Stomach (tissue), 19 donors: ENCODE measurements at places on chromosomes 3 and 15. TPM values are rescaled to one million over a fixed set of nuclear protein-coding genes. Genes with fewer than 3 reads are reported as not detected.

DNA sequence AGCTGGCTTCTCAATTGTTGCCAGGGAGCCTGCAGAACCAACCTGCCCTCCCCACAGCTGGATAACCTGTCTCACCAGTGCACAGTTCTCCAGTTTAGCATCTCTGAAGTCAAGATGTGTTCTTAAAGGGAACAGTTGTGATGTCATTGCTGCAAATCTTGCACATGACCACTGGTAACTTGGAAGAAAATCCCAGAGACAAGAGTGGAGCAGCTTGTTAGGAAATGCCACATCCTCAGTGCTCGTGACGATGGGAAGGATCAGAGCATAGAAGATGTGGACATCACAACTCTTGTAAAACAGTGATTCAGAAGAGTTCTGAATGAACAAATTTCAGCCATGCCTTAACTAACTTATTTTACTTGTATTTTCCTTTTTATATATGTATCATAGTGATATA, 36.1 kb upstream of the LIMD1 start:
- H3K4me1 ChIP-seq = peaks cover 25% of the 10 kb centered on the region
- H3K4me3 ChIP-seq = no peak overlapping the region
- H3K27ac ChIP-seq = peak overlapping the region; percentile 5
- H3K36me3 ChIP-seq = no peaks in the 10 kb centered on the region
- no peak for DNase-seq
- H3K27me3 ChIP-seq = no peaks in the 10 kb centered on the region

The GRAMD2A gene
- 0.29 TPM for total RNA-seq

DNA sequence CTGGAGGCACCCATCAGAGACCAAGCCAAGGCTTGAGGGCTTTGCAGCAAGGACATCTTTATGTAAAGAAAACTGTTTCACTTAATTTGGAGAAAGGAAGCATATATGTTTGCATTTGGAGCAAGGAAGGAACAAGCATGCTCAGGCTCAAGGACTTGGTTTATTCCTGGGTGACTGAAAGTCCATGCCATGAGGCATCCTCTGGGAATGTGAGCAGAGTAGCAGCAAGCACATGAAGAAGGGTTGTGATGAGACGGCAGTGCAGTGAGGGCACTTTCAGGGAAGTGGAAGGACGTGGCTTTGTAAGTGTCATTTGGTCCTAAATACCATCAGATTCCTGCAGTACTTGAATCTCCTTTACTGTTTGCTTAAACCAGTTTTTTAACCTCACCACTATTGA, 26.8 kb downstream of the POLG start:
- H3K27me3 ChIP-seq = no peaks in the 10 kb centered on the region
- H3K4me1 ChIP-seq = no peaks in the 10 kb centered on the region
- H3K36me3 ChIP-seq = no peaks in the 10 kb centered on the region
- no peak for DNase-seq
- no peak overlapping the region for H3K27ac ChIP-seq
- no peak overlapping the region for H3K4me3 ChIP-seq

GRCh38 chr3:29649815-29650547, 369.1 kb downstream of the RBMS3 start:
- H3K36me3 ChIP-seq = no peaks in the 10 kb centered on the region
- H3K27ac ChIP-seq = no peak overlapping the region
- no peaks in the 10 kb centered on the region for H3K27me3 ChIP-seq
- no peaks in the 10 kb centered on the region for H3K4me1 ChIP-seq

The PLSCR2 gene
- not detected for total RNA-seq

GRCh38 chr15:39587096-39587721, 6.3 kb downstream of the THBS1 start:
- H3K4me1 ChIP-seq = peaks cover 24% of the 10 kb centered on the region
- H3K36me3 ChIP-seq = peaks cover 53% of the 10 kb centered on the region
- no peaks in the 10 kb centered on the region for H3K27me3 ChIP-seq
- H3K27ac ChIP-seq = no peak overlapping the region

DNA sequence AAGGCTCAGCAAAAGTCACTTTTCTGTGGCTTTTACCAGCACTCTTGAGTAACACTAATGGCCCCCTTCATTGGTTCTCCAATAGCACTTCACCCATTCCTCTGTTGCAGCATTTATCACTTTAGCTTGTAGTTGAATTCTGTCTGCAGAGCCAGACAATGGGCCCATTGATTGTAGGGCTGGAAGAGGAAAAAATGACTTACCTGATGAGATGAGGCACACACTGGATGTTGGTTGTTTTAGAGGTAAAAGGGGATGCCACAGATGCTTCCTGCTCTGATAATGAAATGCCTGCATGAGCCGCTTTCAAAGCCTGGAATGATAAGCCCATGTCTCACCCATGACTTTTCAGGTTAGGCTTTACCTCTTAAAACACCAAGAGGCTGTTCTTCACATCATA, 64.3 kb downstream of the PLAAT1 start:
- DNase-seq = no peak
- no peak overlapping the region for H3K27ac ChIP-seq
- no peaks in the 10 kb centered on the region for H3K27me3 ChIP-seq

DNA sequence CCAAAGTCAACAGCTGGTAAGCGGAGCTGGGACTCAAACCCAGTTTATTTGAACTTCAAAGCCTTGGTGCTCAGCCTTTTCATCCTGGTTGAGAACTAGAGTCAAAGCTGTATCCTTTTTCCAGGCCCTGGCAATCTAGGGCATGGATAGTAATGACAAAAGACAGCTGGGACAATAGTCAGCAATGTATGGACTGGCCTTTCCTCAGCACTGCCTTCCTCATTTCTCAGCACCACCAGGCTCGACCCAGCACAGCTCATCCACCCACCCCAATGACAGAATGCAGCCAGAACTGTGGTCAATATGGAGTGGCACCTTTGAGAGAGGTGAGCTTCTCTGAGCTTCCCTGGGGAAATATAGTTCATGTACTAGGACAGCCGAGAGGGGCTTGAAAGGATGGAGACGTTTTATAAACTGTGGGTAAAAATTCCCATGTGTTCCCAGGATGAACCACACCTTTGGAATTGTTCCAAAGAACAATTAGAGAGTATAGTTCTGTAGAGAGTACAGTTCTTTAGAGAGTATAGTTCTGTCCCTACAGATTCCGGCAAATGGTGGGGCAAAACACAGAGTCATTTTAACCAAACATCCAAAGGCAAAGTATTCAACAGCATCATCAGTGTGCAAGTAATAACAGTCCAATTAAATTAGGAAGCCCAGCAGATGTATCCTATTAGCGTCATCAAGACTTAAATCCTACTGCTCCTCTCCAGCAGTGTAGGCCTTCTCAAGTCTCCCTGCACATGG, 30.2 kb upstream of the IREB2 start:
- H3K4me1 ChIP-seq = no peaks in the 10 kb centered on the region
- no peaks in the 10 kb centered on the region for H3K36me3 ChIP-seq
- H3K27me3 ChIP-seq = no peaks in the 10 kb centered on the region
- H3K27ac ChIP-seq = no peak overlapping the region
- H3K4me3 ChIP-seq = no peak overlapping the region

DNA sequence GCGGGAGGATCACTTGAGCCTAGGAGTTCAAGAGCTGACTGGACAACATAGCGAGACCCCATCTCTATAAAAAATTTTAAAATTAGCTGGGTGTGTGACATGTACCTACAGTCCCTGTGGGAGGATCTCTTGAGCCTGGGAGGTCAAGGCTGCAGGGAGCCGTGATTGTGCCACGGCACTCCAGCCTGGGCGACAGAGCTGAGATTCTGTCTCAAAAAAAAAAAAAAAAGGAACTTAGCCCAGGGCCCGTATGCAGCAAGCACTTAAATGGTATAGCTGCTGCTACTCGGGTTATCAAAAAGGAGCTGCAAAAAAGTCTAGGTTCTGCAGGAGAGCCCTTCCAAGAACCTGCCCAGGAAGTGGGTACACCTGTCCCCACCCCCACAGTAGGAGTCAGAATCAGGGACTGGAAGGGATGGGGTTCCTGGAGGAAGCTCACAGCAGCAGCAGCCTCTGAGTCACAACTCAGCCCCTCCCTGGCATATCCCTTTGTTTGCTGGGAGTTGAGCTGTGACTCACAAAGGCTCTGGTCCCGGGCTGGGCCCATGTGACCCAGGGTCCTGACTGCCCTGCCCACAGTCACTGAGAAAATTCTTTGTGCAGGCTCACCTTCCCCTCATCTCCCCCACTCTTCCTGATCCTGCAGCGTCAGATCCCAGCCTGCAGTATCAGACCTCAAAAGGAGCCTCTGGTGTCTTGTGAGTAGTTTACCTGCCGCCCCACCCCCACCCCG, at the start of gene SPATA12:
Gene SPATA12 (plus strand): TSS at position 576 of the 733 bp plus-strand sequence. CDS start 13,031 bp downstream, outside the sequence.
- H3K27me3 ChIP-seq = no peaks in the 10 kb centered on the region
- peak within 1 kb of the TSS; percentile 84 for H3K27ac ChIP-seq
- H3K36me3 ChIP-seq = no peaks in the 10 kb centered on the region
- no peak within 1 kb of the TSS for H3K4me3 ChIP-seq
- DNase-seq = peak; percentile 76

The CFAP91 gene
- total RNA-seq = 46.1 TPM

DNA sequence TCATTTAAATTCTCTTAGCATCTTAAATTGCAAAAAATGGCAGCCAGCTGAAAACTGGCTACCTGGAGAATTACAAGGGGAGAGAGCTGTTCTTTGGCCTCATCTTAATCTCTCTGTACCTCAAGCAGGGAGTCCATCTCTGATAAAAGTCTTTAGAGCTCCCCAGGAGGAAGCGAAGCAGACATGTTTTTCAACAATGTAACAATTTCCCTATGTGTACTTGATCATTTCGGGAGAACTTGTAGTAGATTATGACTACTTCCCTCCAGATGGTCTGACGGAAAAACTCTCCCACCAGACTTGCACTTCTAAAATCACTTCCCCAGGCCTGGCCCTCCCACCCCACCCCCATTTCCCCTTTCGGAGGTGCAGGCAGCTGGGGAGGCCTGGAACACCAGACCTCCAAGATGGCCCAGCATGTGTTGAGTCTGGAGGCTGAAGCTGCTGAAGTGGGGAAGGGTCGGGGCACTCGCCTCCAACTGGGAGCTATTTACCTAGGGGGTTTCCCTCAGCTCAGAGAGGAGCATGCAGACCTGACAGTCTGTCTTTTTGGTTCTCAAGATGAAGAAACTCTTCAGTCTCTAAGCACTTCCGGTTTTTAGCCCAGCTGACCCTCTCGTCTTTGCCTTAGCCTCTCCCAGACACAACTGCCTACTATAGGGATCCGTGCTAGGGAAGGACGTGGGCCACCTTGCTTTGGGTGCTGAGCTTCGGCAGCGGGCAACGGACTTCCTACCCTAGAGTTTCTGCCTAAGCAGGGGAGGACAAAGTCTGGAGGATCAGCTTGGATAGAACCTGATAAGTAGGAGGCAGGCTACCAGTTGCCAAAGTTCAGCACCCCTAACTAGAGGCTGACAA, 164.0 kb upstream of the TBL1XR1 start:
- no peaks in the 10 kb centered on the region for H3K36me3 ChIP-seq
- peak; percentile 53 for DNase-seq
- no peaks in the 10 kb centered on the region for H3K27me3 ChIP-seq
- H3K27ac ChIP-seq = peak overlapping the region; percentile 92

The PCLAF gene
- total RNA-seq = 5.7 TPM

DNA sequence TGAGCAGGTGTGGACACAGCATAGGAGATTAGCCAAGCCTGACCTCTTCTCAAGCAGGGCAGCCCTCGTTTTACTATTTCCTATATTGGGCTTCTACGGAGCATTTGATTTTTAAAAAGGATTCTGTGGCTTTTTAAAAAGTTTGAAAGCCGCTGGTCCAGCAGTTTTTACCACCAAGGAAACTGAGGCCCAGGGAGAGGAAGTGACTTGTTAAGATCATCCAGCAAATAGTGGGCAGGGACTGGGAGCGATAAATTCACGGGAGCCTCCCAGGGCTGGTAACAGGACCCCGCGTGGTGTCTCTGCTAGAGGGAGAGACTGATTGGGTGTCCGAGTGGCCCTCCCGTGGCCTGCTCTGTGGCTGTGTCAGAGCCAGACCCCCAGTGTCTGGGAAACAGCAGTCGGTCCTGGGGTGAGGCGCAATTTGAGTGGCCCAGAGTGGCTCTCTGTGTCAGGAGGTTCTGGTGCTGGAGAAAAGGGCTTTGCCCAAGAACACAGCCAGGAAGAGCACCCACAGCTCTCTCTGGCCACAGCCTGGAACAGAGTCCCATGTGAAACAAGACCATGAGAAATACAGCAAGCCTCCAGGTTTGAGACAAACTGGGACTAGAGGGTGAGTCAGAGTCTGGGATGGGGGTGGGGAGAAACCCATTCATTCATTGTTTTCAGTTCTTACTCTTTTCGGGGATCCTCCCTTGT, 4.2 kb downstream of the FURIN start:
- H3K36me3 ChIP-seq = peaks cover 26% of the 10 kb centered on the region
- DNase-seq = peak; percentile 51
- peak overlapping the region; percentile 93 for H3K4me3 ChIP-seq

- no peaks in the 10 kb centered on the region for H3K27me3 ChIP-seq
- peak overlapping the region; percentile 86 for H3K27ac ChIP-seq
- DNase-seq = no peak
- H3K4me1 ChIP-seq = peaks cover 23% of the 10 kb centered on the region
- peaks cover 12% of the 10 kb centered on the region for H3K36me3 ChIP-seq
These were observed 30.7 kb downstream of the MBNL1 start for GRCh38 chr3:152299249-152299976.

The PLEKHO2 gene
- 23.9 TPM for total RNA-seq

DNA sequence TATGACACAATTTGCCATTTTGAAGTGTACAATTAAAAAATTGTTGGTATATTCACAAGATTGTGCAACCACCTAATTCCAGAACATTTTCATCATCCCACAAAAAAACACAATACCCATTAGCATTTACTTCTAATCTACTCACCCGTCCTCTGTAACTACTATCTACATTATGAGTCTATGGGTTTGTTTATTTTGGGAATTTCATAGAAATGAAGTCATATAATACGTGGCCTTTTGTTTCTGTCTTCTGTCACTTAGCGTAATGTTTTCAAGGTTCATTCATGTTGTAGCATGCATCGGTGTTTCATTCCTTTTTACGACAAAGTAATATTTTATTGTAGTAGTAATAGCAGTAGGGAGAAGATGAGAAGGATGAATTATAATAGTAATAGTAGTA, 55.2 kb upstream of the CNTN6 start:
- H3K27me3 ChIP-seq = no peaks in the 10 kb centered on the region
- no peak for DNase-seq

The DCLK3 gene
- not detected for total RNA-seq

The GPR27 gene
- total RNA-seq = not detected

DNA sequence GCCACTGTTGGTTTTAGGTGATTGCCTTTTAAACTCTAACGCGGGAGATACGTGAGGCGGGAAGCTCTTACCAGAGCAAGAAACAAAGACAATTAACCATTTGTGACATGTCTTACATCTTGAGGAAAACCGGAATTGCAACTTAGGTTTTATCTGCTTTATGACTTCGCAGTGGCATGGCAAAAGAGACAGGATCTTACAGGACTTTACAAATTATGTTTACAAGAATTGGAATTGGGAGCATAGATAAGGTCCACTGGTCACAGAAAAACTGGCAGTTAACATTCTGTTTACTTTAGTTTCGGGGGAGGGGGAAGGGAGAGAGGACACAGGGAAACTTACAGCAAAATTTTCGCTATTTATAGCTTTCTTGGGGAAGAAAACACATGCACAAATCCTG, 1119.6 kb downstream of the ZPLD1 start:
- no peaks in the 10 kb centered on the region for H3K27me3 ChIP-seq
- H3K27ac ChIP-seq = no peak overlapping the region
- H3K4me3 ChIP-seq = no peak overlapping the region
- no peaks in the 10 kb centered on the region for H3K36me3 ChIP-seq
